ENCODE measurements at places on chromosomes 12 and 14. TPM values are rescaled to one million over a fixed set of nuclear protein-coding genes. Genes with fewer than 3 reads are reported as not detected.

The RIPK3 gene
- 12.6 TPM for total RNA-seq

The GPX2 gene
- 260 TPM for total RNA-seq

The CTDSP2 gene
- 117 TPM for total RNA-seq

The USP44 gene
- total RNA-seq, result 13.3 TPM

The LGR5 gene
- 0.10 TPM for total RNA-seq

The RD3L gene
- total RNA-seq, result not detected

The SERPINA5 gene
- 20.7 TPM for total RNA-seq

The OR2AP1 gene
- total RNA-seq, result not detected

The YARS2 gene
- total RNA-seq, result 22.7 TPM

The CPNE6 gene
- total RNA-seq, result not detected

The ADAMTS20 gene
- total RNA-seq, result not detected

The TNFRSF1A gene
- 76.7 TPM for total RNA-seq

The ENTPD5 gene
- total RNA-seq, result 10.0 TPM

The AICDA gene
- not detected for total RNA-seq

GRCh38 chr12:93518725-93519124 is 51.4 kb downstream of the MRPL42 start:
- DNase-seq, result no peak

DNA sequence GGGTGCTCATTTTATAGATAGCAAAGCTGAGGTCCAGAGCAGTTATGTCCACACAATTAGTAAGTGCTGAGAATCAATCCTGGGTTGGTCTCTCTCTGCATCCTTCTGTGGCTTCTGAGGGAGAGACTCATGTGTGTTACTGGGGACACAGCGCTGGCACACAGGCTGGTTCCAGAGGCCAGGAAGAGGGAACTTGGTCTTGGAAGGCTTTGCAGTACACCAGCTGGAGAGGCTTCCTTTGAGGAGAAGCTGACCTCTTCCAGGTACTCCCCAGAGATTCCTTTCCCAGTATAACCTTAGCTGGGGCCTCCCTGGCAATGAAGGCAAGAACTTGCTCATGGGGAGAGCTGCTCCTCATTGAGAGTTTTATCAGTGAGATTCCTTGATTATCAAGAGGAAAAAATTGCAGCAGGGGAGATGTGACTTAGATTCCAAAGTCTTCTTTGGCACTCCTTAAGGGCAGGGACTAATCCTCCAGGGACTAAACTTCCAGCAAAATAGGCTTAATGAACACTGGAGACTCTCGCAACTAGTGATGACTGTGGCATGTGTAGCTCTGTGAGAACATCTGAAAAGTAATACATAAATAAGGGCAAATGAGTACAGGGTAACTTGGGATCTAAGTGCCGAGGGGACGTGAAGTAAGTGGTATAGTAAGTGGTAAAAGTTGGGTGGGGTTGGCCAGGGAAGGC is 13.9 kb upstream of the KRT80 start:
- DNase-seq, result no peak

GRCh38 chr12:95300286-95300685 is 82.7 kb downstream of the VEZT start:
- no peak for DNase-seq

GRCh38 chr14:22088614-22089342 is 415.2 kb upstream of the OR4E1 start:
- no peak for DNase-seq

DNA sequence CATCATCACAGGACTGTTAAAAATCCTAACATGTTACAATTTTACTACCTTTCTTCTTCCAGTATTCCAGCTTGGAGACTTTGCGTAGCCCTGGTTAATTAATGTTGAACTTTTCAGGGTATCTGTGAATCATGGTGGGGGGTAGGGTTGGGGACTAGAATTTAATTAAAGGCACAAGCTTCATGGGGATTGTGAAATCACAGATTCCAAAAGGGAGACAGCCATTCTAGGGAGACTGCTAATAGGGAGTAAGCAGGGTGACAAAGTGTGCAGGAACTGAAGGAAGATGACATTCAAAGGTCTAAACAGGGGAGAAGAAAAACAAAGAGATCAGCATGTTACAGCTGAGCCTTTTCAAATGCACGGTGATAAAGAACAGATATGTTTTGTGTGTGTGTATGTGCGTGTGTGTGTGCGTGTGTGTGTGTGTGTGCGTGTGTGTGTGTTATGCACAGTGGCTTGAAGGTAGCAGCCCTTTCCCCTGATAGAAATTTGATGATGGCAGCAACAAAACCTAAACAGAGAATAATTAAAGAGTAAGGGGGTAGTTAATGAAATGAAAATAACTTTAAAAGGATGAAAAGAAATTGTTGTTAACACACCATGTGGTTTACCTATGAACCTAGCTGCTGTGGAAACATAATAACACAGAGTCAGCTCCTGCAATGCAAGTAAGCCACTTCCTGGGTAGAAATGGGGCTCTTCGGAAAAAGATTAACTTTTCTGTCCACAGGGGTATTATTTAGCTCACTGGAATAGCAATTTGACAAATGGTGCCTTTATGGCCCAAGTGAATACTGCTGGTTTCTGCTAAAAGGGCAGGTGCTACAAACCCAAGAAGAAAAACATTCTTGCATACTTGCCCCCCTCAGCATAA is 581.7 kb downstream of the DIO2 start:
- no peak for DNase-seq

GRCh38 chr12:6825398-6826124 is 2.6 kb upstream of the P3H3 start:
- peak; percentile 87 for DNase-seq

- no peak for DNase-seq
Measured at GRCh38 chr12:42143452-42144157, 1.1 kb downstream of the GXYLT1 start.

DNA sequence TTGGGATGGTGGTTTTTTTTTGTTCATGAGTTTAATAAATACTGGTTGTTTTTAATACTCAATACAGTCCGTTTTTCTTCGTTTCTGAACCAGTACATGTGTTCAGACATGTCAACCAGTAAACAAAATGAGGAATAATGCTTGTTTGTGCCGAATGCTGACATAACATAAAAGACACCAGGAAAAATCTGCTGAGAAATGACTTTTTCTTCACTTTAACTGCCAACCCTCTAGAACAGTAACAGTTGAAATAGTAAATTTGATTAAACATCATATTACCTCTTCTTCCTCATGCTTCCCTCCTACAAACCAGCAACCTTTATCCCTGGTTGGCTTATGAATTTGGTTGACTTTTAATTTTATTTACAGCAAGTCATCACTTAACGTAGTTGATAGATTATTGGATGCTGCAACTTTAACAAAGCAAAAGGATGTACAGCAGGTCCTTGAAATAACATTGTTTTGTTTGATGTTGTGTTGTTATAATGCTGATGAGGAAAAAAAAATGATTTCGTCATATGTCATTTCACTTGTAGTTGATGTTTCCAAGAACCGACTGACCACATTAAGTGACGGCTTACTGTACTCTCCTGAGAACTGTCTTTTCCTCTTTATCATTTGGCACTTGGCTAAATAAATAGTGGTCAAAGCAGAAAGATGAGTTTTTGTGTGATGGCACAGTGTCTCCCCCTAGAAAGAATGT is 340.5 kb downstream of the TMTC2 start:
- no peak for DNase-seq

DNA sequence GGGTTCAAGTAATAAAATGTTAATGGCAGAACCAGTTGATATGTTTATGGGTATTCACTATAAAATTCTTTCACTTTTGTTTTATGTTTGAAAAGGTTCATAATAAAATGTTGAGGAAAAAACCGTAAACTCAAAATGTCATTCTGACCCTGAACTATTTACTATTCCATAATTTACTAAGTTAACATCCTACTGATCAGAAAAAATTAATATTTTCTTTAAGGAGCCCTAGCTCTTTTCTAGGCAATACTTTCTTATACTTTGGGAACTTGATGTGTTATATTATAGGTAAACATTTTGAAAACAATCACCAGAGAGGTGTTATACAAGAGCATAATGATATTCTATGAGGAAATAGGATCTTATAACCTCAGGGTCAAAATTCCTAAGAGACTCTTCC is 334.6 kb downstream of the ZFP36L1 start:
- no peak for DNase-seq

DNA sequence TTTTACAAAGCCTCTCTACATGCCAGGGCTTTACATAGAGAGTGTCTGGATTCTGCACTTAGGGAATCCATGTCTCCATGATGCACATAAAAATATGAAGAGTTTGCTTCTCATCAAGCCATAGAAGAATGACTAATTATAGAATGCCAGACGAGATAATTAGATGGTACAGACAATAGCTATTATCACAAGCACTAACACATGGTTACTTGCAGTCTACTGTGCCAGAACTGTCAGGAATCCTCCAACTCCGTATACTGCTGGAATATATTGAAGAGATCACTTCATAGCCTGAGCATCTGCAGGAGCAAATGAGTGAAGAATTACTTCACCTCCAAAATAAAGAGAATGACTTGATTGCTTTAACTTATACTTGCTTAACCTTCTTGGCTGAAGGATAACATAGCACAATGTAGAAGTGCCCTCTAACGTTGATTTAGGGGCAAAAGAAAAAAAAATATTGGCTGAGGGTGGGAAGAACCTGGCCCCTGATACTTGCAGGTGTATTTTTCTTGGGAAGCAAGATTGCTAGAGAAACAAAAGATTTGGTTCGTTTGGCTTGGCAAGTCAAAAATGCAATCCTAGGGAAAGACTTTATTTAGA is 272.8 kb upstream of the FAR2 start:
- DNase-seq, result no peak

GRCh38 chr12:7650091-7650490 is 15.6 kb downstream of the APOBEC1 start:
- DNase-seq, result no peak

DNA sequence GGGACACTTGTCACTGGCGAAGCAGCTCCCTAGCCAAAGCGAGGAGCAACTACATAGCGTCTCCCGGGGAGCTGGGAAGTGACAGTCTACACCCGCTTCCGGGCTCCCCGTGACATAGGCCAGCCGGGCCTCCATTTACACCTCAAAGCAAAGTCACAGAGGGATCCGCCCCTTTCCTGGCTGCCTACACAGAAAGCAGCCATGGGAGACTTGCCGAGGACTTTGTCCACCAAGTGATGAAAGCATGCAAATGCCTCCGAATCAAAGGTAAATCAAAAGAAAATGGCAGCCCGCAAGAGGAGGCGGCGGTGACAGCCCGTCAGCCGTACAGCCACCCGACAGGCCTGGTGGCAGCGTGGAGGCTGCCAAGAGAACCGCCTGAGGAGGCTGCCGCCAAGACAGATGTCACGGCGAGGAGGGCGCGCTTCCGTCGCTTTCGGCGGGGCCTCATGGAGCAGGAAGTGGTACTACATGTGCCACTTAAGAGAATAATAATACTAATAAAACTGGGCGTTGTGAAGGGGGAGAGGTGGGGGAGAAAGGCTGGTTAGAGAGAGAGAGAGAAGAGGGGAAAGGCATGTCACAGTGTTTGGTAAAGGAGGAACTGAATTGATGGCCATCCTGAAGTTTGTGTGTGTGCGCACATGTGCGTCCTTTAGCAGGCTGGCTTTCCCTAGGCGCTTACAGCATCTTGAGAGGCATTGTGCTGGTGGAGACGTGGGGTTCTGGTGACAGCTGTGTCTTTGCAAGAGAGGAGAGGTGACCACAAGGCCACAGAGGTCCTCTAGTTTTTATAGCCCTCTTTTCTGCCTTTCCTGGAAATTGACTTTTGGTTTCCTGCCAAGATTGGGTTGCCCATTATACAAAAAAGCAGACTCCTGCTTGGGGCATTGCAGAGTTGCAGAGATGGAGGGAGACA is 661.7 kb downstream of the VRK1 start:
- DNase-seq, result no peak

GRCh38 chr14:100392356-100392755 is 69.2 kb downstream of the SLC25A47 start:
- DNase-seq, result no peak

DNA sequence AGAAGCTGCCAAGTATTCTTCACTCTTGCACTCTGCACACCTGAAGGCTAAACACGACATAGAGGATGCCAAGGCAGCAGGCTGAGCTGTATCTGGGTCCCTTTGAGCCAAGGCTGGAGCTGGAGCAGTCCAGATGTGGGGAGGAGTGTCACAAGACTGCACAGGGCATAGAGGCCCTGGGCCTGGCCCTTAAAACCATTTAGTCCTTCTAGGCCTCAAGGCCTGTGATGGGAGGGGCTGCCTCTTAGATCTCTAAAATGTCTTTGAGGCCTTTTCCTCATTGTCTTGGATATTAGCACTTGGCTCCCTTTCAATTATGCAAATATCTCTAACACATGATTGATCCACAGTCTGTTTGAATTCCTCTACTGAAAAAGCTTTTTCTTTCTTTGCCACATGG is 28.0 kb upstream of the C14orf132 start:
- no peak for DNase-seq

- DNase-seq, result no peak
Measured at GRCh38 chr12:9073076-9073475, 42.6 kb downstream of the A2M start.

GRCh38 chr12:43100231-43100630 is 451.8 kb downstream of the ADAMTS20 start:
- DNase-seq, result no peak

DNA sequence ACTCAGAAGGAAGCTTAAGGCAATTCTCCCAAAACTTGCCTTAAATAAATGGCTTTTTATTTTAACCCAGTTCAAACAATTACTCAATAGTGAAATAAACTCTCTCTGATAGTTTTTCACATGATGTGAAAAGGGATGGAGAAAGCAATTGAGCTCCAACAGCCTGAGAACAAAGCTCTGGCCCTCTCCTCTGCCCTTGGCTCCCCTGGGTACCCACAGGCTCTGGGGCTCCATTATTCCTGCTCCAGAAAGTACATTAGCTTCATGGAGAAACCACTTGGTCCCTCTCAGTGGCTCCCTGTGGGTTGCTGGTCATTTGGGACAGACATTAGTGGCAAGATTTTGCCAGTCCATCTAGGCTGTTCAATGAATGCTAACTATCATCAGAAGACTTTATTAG is 242.8 kb downstream of the ATP23 start:
- no peak for DNase-seq

DNA sequence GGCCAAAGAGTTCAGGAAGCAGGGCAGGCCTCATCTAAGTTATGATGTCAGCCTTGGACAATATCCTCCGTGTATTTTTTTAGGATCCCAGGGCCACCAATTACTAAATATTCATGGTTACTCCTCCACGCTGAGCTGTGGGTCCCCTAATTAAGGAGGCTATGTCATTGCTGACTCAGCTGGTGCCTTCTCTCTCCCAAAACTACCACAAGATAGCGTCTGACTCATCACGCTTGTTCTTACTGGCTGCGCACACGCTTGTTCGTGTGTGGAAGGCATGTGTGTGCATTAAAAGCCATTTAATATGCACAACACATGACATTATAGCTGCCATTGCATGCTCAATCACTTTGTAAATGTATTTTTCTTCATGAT is 78.3 kb downstream of the GSC start:
- DNase-seq, result no peak

- DNase-seq, result no peak
Measured at GRCh38 chr14:52325126-52325525, 11.0 kb downstream of the PTGER2 start.

- DNase-seq, result no peak
Measured at GRCh38 chr14:105503935-105504692, 13.1 kb downstream of the TEDC1 start.

Data from Calu3 (cell line).